ENCODE measurements at places on chromosomes 5 and 9.
A peak's percentile ranks its signal among the peaks of the same experiment; 100 is the strongest.

- no peak for DNase-seq
Observed at GRCh38 chr5:34041247-34041972, 1.6 kb downstream of the C1QTNF3 start.

GRCh38 chr9:14400658-14400995, 86.7 kb upstream of the NFIB start:
- DNase-seq = peak; percentile 21

DNA sequence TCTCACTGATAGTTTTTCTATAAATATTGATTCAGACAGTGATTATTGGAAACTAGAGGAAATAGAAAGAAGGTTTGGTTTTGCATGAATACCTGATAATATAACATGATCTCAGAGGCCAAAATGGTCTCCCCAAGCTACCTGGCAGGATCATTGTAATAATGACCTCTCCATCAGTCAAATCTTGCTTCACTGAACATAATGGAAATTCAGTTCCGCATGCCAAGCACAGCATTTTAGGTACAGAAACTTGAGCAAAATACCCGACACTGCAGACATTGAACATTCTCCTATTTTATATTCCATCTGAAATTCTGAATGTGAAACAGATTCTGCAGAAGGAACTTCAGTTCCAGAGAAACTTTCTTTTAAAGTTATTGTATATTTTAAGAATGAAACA, 9.1 kb upstream of the TBC1D2 start:
- no peak for DNase-seq

DNA sequence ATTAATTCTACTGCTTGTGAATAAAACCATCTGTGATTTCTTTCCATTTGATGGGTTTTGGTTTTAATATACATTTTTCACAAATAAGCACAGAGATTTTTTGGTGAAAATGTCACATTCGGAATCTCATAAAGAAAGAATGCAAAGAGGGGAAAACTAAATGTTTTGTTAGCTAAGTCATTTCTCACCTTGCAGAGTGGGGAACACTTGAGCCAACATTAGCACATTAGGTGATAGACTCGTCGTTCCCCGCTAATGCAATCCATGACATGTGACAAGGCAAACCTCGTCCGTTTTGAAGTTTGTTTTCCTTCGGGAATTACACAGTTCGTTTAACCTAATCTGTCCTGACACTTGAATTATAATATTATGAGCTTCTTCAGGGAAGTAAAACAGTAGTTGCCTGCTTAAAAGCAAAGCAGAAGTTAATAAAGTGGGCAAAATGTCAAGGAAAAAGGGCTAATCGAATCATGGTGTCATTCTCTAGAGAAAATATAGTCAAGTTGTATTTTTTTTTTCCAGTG, 95.8 kb upstream of the LMX1B start:
- no peak for DNase-seq

DNA sequence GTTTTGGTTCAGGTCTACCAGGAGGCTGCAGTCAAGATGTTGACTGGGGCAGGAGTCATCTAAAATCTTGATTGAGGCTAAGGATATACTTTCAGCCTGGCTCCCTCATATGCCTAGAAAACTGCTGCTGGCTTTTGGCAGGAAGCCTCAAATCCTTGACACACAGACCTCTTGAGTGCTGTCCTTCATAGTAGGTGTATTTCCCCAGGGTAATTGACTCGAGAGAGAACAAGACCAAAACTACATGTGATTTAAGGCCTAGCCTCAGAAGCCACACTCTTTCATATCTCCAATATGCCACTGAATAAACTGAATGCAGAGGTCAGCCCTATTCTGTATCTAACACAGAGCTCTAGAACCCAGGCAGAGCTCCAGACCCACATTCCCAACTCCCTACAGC, 402.3 kb upstream of the ADAMTS16 start:
- peak; percentile 7 for DNase-seq

DNA sequence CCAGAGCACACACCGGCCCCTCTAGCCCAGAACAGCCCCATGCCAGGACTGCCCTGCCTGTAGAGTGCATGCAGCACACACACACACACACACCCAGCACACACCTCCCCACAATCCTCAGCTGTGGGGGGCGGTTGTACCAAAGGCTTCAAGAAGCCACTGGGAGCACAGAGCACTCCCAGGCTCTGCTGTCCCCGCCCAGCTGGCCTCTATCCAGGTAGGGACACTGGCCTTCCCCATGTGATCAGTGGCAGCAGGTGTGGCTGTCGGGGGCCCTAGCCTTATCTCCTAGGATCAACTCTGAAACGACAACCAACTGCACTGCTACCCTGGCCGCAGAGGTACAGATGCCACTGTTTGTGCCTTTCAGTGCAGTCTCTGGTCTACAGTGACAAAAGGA, 2.0 kb downstream of the ANAPC2 start:
- no peak for DNase-seq

- DNase-seq = no peak
Observed at GRCh38 chr5:157312492-157312891, 46.6 kb downstream of the CYFIP2 start.
